Activated CD4-positive, alpha-beta T cell treated with anti-CD3 and anti-CD28 coated beads, Interleukin-2, amount 10 ng/mL, durations not matched to agents 24 days and 14 days (primary cell): ENCODE measurements at places on chromosomes 3 and 15. TPM values are rescaled to one million over a fixed set of nuclear protein-coding genes. Genes with fewer than 3 reads are reported as not detected.

TAGLN3 gene
- total RNA-seq = 0.33 and 0.44 TPM in 2 replicates

CD86 gene
- total RNA-seq = 1.4 TPM in 2 replicates

BCHE gene
- total RNA-seq = not detected in 2 replicates

GRCh38 chr3:113771993-113772392 lies 25.2 kb downstream of the ATP6V1A start:
- DNase-seq = no peak

- DNase-seq = no peak
Observed at GRCh38 chr15:65087873-65088642, 11.5 kb downstream of the KBTBD13 start.

DNA sequence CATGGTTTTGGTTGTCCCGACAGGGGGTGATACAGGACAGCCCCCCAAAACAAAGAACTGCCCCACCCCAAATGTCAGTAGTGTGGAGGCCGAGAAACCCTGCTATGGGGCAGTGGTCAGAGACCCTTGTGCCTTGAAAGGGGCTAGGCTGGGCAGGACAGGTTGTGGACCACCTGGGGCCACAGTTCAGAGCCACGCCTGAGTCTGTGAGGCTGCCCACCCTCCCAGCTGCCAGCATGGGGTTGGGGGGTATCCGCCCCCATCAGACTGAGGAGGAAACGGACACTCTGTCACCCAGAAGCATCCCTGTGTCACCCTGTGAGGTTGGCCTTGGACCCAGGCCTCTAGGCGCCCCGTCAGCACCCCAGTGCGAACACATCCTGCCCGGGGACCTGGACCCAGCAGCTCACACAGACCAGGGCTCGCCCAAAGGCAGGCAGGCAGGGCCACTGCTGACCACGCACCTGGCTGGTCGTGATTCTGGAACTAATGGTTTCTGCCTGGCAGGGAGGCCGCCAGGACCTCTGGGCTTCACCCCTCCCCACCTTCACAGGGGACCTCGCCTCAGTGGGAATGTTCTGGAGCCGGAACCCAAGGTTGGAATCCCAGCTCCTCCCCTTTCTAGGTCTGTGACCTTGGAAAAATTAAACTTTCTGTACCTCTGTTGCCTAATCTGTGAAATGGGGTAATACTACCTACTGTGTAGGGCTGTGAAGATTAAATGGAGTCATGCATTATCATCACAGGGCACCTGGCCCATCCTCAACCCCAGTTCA lies 1.4 kb downstream of the SLC41A3 start:
- no peak for DNase-seq
